ENCODE measurements at places on chromosomes 1 and 21.

GRCh38 chr1:7516341-7516740 is 254.8 kb upstream of the VAMP3 start:
- DNase-seq = no peak

DNA sequence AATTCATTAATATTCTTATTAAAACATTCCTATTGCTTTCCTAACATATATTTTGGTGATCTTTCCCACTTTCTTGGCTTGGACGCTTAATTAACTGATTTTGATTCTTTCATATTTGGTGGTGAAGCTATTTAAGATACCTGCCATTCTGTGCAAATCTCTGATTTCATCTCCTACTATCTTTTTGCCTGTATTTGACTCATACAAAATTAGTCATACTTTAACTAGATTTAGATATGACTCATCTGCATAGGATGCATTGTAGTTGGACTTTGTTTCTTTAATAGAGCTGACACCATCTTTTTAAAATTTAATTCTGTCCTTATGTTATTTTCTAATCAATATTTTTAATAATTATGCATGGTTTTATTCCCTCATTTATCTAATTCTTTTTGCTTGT is 93.8 kb upstream of the PLPPR4 start:
- DNase-seq = no peak

GRCh38 chr1:231335663-231336602 is 1.7 kb downstream of the EXOC8 start:
- DNase-seq = no peak

GRCh38 chr1:53944469-53945182 is 873 bp downstream of the IFT25 start:
- no peak for DNase-seq

DNA sequence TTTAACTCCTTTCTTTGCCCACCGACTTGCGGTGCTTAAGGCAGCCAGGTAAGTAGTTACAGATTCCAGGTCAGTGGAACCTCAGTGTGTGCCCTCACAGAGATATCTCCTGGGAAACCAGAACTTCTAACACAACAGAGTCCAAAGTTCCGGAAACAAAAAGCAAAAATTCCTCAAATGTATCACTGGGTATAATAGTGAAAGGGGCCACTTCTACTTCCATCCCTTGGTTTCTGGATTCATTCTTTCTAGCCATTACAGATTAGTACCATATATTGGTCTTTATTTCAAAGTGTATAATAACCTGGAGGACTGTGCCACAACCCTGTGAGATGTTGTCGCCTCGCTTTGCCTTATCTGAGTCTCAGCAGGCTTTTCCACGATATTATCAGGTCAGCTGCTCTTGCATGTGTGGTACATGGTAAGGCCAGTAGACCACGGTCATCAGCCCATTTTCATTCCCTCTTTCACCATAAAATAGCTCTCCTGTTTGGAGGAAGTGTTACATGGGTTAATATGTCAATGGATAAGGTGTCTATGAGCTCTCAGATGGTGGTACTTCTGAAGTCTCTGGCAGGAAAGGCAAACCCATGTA is 14.9 kb upstream of the VASH2 start:
- DNase-seq = no peak

- DNase-seq = no peak
Measured at GRCh38 chr1:107264007-107264406, 123.2 kb downstream of the NTNG1 start.

- DNase-seq = no peak
Measured at GRCh38 chr1:26483980-26484379, 11.7 kb downstream of the HMGN2 start.

DNA sequence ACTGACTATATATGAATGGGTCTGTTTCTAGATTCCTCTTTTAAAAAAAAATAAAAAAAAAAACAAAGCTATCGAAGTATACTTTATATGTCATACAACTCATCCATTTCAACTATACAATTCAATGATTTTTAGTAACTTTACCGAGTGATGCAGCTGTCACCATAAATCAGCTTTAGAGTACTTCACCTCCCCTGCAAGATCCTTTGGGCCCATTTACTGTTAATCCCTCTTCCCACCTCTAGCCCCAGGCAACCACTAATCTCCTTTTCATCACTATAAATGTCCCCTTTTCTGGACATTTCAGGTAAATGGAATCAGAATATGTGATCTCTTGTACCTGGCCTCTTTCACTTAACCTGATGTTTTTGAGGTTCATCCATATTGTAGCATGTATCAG is 133.9 kb downstream of the PEX14 start:
- no peak for DNase-seq

- no peak for DNase-seq
Measured at GRCh38 chr1:67855961-67856360, 22.7 kb upstream of the GNG12 start.

- no peak for DNase-seq
Measured at GRCh38 chr21:30408782-30409494, 13.1 kb downstream of the KRTAP13-1 start.

- DNase-seq = no peak
Measured at GRCh38 chr21:46191686-46192575, 7.7 kb upstream of the SPATC1L start.

DNA sequence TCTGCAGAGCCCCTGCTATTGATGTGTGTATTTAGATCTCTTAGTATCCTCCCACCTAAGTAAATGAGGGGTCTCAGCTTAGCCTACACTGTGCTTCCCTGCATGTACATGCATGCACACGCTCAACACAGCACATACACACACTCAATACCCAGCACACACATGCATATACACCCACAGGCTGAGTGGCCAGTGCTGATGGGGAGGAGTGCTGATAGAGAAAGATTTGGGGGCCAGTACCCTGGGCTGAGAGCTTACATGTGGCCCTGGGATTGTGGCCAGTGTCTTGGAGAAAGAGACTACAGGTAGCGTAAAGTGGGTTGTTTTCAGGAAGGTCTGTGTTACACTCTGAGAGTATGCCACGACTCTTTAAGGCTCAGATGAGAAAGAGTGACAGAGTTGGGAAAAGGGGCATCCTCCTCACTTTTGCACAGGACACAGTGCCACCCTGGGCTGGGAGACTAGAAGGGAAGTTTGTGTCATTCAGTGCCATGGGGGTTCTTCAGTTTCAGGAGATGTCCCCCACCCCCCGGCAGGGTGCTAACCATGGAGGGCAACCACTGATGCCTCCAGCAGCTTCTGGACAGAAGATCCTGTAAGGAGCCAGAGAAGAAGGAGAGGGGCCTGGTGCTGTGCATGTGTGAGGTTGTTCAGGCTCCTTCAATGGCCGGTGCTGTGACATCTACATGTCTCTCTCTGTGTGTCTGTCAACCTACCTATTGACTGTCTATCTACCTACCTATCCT is 166.8 kb downstream of the RHOU start:
- DNase-seq = no peak

DNA sequence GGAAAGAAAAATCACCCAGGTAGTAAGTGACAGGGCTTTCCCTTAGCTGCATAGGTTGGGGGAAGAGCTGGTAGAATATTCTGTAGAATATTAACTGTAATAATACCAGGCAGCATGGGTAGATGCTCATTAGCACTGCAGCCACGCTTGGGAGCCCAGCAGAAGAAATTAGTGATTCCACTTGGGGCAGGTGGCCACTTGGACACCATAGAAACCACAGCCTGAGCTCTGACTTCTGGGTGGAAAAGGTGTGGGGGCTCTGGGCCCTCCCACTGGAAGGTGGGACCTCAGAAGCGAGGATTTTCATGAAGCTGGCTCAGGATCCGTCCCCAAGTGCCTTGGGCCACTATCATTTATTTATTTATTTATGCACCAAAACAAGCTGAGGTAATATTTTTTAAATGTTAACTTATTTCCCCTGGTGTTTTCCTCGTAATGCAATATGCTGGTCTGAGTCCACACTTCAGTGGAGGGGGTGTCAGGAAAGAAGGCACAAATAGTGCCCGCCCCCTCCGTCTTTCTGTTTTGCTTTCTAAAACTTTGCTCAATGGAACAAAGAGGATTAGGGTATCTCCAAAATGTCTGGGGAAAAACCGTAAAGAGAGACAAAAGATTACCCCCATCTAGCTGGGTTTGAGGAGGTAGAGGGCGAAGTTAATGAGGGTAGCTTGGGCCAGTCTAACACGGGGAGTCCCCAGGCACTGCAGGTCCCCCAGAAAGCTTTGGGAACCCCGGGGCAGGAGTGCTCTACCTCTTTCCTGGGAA is 75.2 kb upstream of the GADD45A start:
- DNase-seq = no peak

GRCh38 chr1:161973924-161974845 is 49.5 kb downstream of the OLFML2B start:
- no peak for DNase-seq

- no peak for DNase-seq
Measured at GRCh38 chr1:109307274-109308021, 637 bp upstream of the MYBPHL start.

- DNase-seq = no peak
Measured at GRCh38 chr1:47523835-47524215, 86.0 kb downstream of the FOXD2 start.

GRCh38 chr1:44941424-44942324 is 44.7 kb downstream of the EIF2B3 start:
- no peak for DNase-seq

DNA sequence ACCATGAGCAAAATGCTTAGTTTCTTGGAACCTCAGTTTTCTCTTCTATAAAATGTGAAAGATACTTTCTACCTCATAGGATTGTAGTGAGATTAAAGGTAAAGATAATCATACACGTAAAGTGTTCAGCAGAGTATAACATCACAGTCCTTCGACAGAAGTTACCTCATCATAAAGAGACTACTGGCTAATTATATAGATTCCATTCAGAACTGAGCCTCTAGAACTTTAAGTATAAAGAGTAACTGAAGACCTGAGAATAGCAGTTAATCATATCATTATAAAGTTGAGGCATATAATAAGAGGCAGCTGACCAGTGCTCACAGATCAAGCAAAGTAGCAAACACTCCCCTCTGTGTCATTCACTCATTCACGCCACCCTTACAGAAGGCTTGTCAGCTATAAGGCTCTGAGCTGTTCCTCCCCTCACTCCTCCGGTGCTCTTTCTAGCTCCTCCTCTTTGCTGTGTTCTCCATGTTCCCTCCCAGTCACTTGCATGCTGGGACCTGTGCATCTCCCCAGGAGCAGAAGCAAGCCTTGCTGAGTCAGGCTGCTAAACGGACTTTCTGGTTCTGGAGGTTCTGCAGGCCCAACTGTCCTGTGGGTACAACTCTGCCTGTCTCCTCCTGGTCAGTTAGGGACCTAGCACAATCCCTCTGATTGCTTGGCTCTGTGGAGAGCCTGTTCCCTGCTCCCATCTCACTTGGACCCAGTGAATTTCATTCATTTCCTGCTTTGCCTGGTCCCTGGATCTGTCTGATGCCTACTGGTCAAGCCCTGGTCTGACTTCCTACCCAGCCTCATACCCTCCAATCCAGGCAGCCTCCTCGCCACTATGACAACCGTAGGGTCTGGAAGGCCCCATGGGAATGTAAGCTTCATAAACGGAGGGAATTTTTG is 28.3 kb upstream of the LY9 start:
- no peak for DNase-seq

- no peak for DNase-seq
Measured at GRCh38 chr1:66556161-66556611, 22.2 kb downstream of the SGIP1 start.

GRCh38 chr21:45451091-45451740 is 46.3 kb downstream of the COL18A1 start:
- DNase-seq = no peak

DNA sequence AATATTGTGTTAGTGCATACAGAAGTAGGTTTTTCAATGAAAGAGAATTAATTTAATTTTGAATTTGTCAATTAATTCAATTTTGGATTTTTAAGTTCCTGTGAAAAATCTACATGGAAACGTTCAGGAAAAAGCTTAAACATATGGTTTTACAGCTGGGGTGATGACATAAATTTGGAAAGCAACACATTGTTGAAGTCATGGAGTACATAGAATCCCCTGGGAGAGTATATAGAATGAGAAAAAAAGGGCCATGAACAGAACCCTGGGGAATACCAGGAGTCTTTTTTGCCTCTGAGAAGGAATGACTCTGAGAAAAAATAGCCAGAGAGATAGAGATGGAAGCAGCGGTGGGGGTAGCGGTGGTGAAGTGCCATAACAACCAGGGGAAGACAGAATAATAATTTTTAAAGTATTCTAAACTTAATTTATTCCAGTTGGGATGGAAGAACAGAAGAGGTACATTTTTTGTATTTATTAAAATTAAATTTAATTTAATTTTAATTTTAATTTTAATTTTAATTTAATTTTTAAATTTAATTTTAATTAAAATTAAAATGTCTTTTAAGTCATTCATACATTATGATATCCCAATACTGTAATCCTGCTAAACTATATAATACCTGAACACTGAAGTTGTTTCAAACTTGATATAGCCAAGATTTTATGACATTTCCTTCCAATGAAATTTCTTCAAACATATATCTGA is 48.9 kb downstream of the NME7 start:
- DNase-seq = no peak

All from stimulated activated CD8-positive, alpha-beta memory T cell treated with anti-CD3 and anti-CD28 coated beads, Interleukin-4, amount 100 ng/mL, for 1 hour (primary cell).